Esophagus muscularis mucosa (tissue), 4 donors: ENCODE measurements at places on chromosomes 5 and 9. TPM values are rescaled to one million over a fixed set of nuclear protein-coding genes. Genes with fewer than 3 reads are reported as not detected.

The SLC36A3 gene
- not detected for total RNA-seq

The DMRT3 gene
- not detected for total RNA-seq

The DNM1 gene
- 10.9 TPM for total RNA-seq

GRCh38 chr9:133476036-133476931, 2.6 kb downstream of the SLC2A6 start:
- H3K27ac ChIP-seq: no peak overlapping the region
- H3K27me3 ChIP-seq: no peaks in the 10 kb centered on the region
- peaks cover 25% of the 10 kb centered on the region for H3K4me1 ChIP-seq
- H3K4me3 ChIP-seq: no peak overlapping the region
- DNase-seq: no peak

DNA sequence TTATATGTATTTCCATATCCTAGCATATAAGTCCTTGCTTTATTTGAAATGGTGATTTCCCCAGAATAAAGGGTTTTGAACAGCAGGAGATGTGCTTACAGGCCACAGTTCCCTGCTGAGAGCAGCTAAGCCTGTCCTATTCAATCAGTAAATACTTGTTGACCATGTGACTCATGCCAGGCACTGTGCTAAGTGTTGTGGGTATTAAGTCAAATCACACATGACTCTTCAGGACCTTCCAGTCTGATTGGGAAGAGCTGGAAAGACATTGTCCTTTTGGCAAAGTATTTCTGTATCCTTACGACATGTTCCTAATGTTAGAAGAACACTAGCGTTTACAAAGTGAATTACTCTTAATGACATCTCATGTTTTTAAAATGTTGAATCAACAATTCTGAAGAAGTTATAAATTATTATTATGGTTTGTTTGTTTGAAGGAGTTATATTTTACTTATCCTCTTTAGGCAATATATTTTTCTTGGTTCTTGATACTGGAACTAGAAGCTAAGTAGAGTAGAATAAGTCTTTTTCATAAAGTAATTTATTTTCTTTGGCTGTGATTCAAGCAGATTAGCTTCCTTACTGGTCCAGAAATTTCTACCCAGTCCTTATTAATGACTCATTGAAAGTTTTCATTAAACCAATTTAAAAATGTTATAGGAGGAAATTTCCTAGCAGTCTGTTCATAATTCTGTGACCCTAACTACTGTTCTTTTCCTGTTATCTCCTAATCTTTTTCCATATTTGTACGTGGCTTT, 82.1 kb downstream of the GAPVD1 start:
- no peak overlapping the region for H3K4me3 ChIP-seq
- H3K4me1 ChIP-seq: no peaks in the 10 kb centered on the region
- peaks cover 48% of the 10 kb centered on the region for H3K36me3 ChIP-seq
- no peak for DNase-seq
- H3K27ac ChIP-seq: no peak overlapping the region
- no peaks in the 10 kb centered on the region for H3K27me3 ChIP-seq

GRCh38 chr5:93964421-93964820, 223.0 kb upstream of the POU5F2 start:
- H3K27ac ChIP-seq: no peak overlapping the region
- no peaks in the 10 kb centered on the region for H3K36me3 ChIP-seq
- no peaks in the 10 kb centered on the region for H3K4me1 ChIP-seq
- no peaks in the 10 kb centered on the region for H3K27me3 ChIP-seq
- H3K4me3 ChIP-seq: no peak overlapping the region
